Activated naive CD4-positive, alpha-beta T cell (primary cell): ENCODE measurements at places on chromosomes 6 and 20.

DNA sequence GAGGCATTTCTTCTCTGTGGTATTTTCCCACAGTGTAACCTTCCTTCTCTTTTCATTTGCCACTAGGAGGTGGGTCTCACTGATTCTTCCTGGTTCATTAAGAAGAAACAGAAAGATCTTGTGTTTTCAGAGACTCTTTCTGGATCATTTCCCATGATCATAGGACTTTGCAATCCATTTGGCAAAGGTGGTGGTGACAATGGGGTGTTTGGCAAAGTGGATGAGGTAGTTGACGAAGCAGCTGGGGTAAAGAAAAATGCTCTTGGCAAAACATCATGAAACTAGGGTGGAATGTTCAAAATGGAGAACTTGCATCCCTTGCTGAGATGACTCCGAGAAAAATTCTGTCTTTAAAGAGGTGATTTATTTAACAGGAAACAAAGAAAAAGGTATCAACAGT lies 50.6 kb downstream of the TRAF3IP2 start:
- no peak for DNase-seq

GRCh38 chr20:18986146-18986830 lies 172.7 kb downstream of the SCP2D1 start:
- DNase-seq = no peak

DNA sequence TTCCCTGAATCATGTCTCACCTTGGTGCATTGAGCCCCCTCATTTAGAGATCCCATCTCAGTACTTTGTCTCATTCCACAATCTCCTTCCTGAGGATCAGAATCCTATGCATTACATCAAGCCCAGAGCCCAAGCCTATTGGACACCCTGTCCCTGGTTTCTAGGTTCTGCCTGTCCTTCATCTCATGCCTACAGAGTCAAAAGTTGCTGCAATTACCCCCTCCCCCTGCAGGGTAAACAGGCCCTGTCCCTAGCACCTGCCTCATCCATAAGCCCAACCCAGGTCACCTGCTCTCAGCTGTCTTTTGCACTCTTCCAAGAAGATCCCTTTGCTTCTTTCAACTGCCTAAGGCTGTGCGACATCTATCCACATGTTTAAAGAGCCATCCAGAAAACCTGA lies 93.9 kb downstream of the SPTLC3 start:
- no peak for DNase-seq

DNA sequence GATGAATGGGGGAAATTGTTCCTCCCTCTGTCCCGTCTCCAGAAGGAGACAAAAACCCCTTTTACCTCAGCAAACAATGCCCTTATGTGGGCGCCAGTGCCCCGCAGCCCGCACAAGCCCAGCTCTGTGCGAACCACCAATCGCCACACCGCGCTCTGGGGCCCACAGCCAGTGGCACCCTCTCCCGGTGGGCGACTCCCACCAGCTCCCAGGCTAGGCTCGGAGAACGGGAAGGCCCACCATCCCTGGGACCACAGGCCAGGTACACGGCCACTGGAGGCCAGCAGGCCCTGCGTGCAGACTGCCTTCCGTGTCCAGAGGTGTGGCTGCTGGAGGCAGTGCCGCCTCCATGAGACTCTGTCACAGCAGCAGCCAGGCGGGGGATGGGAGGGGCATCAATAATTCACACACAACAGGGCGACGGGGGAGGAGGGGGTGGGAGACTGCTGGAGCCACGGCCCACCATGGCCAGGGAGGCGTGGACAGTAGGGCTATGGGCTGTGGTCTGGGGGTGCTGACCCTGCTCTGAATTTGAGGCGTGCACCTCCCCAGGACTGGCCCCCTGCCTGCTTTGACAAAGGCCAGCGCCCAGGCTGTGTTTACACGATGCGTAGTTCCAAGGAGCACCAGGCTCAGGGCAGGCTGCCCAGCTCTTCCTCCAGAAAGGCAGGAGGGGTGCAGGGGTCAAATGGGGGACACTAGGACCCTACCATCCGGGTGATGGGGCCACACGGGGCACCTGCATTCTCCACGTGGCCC lies 105.7 kb downstream of the ASXL1 start:
- no peak for DNase-seq

- no peak for DNase-seq
Measured at GRCh38 chr6:56650191-56650590, 7.5 kb upstream of the DST start.

DNA sequence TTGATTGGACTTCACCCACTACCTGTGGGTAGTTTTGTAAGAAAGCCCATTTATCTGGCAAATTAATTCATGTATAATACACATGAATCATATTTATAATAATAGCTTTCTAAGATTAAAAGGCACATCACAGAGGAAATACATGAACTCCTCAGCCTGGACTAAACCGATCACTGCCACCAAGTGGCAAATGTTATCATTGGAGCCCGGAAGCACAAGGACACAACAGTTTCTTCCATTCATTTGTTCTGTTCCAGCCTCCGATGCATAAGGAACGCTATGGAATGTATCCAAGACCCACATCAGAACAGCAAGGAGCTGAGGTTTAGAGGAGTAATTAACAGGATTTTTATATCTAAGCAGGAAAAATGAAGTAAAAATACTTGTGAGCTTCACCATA lies 13.9 kb upstream of the IPCEF1 start:
- no peak for DNase-seq

DNA sequence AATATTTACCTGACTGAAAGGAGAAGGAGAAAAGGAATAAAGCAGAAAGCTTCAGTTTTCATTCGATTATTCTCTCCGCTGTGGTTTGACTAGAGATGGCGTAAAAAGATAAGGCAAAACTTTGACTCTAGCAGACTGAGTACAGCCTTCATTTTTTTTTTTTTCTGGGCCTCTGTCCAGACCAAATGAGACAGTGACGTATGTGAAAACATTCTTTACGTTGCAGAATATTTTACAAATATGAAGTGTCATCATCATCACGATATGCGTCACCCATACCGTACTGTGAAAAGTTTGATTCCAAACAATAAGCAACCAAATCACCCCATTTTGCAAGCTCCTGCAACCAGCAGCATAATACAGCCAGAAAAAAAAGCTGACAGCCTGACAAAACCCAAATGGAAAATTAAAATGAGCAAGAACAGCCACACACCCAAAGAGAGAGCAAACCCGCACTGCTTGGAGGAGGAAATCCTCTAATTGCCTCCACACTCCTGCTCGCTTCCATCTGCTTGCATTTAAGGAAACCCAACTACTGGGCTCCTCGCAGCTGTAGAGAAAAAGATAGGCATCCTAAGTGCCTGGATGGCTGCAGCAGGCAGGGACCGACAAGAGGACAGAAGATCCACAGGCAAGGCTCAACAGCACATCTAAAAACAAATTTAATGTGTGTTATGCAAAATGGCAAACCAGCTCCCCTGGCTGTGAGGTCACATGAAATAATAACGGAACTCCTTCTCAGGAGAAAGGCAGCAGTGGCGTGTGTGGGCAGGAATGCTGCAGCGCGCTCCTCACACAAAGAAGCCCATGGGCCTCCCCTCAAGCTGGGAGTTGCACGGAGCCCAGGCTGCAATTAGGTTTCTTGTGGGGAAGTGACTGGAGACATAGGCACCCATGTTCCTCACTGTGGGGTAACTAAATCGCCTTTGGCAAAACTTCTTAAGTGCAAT lies 113.1 kb downstream of the FYN start:
- DNase-seq = no peak

GRCh38 chr20:11212902-11213301 lies 539.1 kb upstream of the JAG1 start:
- no peak for DNase-seq

DNA sequence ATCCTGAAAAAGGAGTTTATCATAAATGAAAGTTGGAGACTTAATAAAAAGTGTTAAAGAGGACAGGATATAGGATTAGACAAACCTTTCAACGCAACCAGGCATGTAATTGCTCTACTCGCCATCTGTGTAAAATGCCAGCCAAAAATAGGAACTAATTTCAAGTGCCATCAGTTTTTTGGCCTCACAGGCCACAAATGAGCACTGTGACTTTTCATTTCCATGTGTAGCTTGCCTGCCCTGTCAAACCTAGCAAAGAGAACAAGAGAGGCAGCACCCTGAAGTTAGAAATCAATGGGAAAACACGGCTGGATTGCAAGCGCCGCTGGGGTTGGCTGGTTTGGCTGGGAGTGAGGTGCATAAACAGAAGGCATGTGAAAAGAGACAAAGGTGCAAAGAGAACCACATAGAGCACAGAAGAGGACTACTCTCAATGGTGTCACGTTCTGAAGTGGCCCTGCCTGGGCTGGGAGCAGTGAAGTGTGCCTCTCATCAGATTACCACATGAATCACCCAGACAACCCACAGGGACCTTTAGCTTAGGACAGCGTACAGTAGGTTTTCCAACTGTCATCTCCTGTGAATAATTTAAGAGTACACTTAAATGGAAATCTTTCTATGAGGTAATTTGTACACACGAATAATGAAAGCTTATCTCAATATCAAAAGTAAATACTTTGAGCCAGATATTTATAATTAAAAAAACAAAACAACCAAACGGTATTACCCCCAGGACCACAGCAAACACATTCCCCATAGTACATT lies 78.0 kb upstream of the NHSL1 start:
- DNase-seq = no peak

- DNase-seq = no peak
Measured at GRCh38 chr6:30599625-30600324, 17.3 kb downstream of the PPP1R10 start.

DNA sequence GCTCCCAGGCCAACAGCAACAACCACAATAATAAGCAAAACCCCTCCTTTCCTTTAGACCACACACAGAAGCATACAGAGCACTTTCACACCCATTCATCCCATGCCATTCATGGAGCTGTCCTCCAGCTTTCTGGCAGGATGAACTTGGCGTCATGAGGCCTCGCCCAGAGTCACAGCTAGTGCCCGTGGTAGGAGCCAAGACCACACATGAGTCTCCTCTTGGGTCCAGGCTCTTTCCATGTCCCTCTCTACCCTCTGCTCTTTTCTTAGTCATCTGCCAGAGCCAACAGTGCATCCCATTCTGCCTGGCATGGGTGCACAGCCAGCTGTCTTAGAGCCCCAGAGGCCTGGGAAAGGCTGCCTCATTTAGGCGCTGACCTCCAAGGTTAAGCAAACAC lies 1.8 kb upstream of the TGM3 start:
- DNase-seq = no peak

GRCh38 chr6:52570291-52570700 lies 6.6 kb downstream of the TRAM2 start:
- no peak for DNase-seq

DNA sequence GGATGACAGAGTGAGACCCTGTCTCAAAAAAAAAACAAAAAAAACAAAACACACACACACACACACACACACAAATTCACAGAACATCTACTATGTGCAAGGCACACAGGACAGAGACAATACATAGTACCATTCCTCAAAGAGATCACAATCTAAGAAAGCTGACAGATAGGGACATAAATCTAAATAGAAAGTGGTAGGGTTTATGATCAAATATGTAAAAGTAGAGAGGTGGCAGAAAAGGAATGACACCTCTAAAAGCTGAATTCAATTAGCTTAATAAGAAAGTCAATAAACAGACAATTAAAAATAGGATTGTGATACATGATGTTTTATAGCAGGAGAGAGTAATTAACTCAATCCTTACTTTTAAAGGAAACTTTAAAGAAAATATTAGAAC lies 41.5 kb downstream of the USP45 start:
- no peak for DNase-seq

DNA sequence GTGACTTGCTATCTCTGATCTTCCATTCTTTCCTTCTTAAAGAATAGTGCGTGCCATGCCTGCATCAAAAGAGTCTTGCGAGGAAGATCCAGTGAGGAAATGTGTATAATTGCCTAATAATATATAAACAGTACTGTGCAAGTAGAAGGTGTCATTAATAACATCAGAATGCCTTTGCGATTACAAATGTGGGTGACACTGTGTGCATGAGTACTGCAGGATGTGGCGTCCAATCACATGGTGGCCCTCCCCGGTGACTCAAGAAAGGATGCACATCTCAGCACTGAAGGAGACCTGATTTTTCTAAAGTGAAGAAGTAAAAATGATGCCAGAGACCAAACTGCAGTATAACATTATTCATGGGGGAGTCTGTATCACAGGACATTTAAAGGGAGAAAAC lies 107.5 kb upstream of the EDN1 start:
- no peak for DNase-seq

- DNase-seq = no peak
Measured at GRCh38 chr20:51569815-51570738, 27.6 kb upstream of the NFATC2 start.

GRCh38 chr6:162907876-162908481 lies 180.2 kb downstream of the PACRG start:
- DNase-seq = no peak

GRCh38 chr20:61263084-61263695 lies 11.1 kb downstream of the CDH4 start:
- DNase-seq = peak; percentile 3

- no peak for DNase-seq
Measured at GRCh38 chr6:159170999-159171712, 2.0 kb downstream of the FNDC1 start.

GRCh38 chr6:79559706-79560105 lies 22.5 kb upstream of the LCA5 start:
- DNase-seq = no peak

- DNase-seq = no peak
Measured at GRCh38 chr6:74851596-74851995, 354.3 kb downstream of the COL12A1 start.

- no peak for DNase-seq
Measured at GRCh38 chr6:53175027-53175426, 26.4 kb upstream of the GCM1 start.

DNA sequence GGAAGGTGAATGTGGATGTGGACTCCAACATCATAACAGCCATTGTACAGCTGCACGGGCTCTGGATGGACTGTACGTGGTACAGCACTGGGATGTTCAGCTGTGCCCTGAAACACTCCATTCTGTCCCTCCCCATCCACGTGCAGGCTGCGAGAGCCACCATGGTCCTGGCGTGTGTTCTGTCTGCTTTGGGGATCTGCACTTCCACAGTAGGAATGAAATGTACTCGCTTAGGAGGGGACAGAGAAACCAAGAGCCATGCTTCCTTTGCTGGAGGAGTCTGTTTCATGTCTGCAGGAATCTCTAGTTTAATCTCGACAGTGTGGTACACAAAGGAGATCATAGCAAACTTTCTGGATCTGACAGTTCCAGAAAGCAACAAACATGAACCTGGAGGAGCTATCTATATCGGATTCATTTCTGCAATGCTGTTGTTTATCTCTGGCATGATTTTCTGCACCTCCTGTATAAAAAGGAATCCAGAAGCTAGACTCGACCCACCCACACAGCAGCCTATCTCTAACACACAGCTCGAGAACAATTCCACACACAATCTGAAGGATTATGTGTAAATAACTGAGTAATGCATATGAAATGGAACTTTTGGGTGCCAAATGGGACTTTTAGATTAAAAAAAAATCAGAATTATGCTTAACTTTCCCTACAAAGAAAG lies 12.1 kb downstream of the CLDN20 start:
- no peak for DNase-seq
